ENCODE measurements at places on chromosomes 1 and 21. TPM values are rescaled to one million over a fixed set of nuclear protein-coding genes. Genes with fewer than 3 reads are reported as not detected.

IL12RB2 gene
- 0.98 TPM for total RNA-seq

HCN3 gene
- total RNA-seq: 8.7 TPM

B3GALT5 gene
- 48.7 TPM for total RNA-seq

OR2T29 gene
- not detected for total RNA-seq

RPE65 gene
- total RNA-seq: not detected

CSF3R gene
- 13.2 TPM for total RNA-seq

PKLR gene
- 1.7 TPM for total RNA-seq

PAQR6 gene
- total RNA-seq: 7.6 TPM

NHLH1 gene
- not detected for total RNA-seq

GRCh38 chr1:32082022-32082421 lies 9.3 kb downstream of the TMEM39B start:
- DNase-seq: no peak

DNA sequence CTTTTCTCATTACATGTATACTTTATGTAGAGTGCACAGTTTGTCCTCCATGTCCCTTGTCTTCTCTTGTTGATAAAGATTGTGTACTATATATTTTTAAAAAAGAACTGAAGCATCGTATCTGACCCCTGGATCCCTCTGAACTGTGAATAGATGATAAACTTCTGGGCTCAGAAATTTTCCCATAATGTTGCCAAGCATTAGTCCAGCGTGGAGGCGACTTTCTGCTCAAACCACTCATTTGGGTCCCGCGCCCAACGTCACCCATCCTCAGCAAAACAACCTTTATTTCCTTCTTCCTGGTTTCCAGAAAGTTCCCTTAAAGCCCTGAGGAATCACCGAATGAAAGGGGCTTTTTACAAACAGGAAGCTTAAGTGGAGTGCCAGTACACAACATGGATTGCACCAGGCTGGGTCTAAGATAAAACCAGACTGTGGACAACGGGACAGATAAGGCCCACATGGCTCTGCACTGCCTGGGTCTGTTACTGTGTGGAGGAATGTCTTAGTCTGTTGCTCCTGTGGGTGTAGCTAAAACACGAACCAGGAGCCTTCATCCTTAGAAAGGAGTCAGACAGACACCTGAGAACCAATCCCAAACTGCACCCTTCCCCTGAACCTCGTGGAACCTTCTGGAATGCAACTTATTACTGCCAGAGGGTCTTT lies 15.6 kb downstream of the EVA1C start:
- no peak for DNase-seq

- no peak for DNase-seq
These were observed 28.3 kb downstream of the SLC66A1 start for GRCh38 chr1:19340387-19340937.

DNA sequence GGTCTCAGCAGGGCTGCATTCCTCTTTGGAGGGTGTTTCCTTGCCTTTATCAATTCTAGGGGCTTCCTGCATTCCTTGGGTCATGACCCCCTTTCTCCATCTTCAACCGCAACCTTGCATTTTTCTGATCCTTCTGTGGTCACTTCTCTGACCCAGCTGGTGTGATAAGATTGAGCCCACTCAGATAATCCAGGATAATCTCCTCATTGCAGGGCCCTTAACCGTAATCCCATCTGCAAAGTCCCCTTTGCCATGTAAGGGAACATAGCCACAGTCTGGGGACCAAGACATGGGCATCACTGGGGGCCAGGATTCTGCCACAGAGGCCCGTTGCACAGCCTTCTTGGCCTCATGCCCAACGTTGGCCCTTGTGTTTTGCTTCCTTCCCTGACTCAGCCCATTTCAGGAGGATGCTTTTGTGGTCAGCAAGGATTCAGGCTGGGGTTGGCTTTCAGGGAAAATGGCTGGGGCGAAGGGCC lies 35.0 kb upstream of the IL19 start:
- no peak for DNase-seq

DNA sequence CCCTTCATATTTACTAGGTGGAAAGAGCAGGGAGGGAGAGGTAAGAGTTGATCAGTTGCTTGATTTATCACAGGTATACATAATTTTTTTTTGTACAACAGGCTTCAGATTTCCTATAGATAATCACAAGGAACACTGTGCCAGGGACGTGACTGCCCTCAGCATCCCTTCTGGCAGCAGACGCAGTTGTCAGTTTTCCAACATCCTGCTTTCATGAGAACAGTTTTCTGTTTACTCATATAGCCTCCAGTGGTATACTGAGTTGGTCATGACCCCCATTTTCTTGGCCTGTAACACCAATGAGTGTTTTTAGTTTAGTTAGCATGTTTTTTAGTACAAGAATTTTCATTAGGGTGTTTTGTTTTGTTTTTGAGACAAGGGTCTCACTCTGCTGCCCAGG lies 37.9 kb upstream of the PTPRF start:
- no peak for DNase-seq

- DNase-seq: no peak
These were observed 23.6 kb downstream of the COL6A2 start for GRCh38 chr21:46121286-46122221.

DNA sequence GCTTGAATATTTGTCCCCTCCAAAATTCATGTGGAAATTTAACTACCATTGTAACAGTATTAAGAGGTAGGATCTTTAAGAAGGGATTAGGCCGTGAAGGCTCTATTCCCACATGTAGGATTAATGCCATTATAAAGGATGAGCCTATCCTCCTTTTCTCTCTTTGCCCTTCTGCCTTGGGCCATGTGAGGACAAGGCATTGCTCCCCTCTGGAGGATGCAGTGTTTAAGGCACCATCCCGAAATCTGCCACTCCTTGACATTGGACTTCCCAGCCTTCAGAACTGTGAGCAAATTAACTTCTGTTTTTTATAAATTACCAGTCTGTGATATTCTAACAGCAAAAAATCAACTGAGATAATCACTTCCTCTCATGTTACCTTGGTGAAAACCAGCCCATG lies 124.4 kb downstream of the TOMM20 start:
- no peak for DNase-seq

GRCh38 chr21:45146306-45146705 lies 71.9 kb downstream of the ADARB1 start:
- DNase-seq: no peak

DNA sequence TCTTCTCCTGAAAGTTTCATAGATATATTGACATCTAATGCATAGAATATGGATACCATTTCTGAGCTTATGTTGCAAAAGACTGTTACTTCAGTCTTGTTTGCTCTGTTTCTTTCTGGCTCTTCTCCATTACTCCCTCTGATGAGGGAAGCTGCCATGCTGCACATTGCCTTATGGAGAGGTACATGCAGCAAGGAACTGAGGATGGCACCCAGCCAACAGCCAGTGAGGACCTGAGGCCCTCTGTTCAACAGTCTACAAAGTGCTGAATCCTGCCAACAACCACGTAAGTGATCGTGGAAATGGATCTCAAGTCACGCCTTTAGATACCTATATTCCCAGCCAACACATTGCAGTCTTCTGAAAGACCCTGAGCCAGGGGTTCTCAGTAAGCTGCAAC lies 66.6 kb upstream of the ADAMTS5 start:
- no peak for DNase-seq

- DNase-seq: no peak
These were observed 332.8 kb downstream of the DISC1 start for GRCh38 chr1:231959225-231959884.

DNA sequence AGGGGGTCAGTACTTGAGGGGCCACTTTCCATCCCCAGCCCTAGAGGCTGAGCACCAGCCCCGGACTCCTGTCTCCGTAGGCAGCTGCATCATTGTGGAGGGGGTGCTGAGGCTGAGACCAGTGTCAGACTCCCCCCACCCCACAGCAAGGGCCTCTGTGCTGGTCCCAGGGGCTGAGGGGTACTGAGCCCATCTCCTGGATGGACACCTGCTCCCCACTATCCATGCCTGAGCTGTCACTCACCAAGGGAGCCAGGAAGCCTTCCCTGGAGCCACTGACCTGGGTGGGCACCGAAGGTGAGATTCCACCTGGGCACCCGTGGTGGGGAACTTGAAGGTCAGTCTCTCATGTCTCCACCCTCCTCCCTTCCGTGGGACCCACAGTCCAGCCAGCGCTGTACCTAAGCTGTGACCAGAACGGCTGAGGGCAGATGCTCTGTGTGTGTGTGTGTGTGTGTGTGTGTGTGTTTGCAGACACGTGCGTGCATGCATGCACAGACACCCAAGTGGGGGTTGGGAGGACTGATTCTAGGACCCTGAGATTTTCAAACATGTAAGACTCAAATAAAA lies 9.3 kb downstream of the DISP3 start:
- no peak for DNase-seq

DNA sequence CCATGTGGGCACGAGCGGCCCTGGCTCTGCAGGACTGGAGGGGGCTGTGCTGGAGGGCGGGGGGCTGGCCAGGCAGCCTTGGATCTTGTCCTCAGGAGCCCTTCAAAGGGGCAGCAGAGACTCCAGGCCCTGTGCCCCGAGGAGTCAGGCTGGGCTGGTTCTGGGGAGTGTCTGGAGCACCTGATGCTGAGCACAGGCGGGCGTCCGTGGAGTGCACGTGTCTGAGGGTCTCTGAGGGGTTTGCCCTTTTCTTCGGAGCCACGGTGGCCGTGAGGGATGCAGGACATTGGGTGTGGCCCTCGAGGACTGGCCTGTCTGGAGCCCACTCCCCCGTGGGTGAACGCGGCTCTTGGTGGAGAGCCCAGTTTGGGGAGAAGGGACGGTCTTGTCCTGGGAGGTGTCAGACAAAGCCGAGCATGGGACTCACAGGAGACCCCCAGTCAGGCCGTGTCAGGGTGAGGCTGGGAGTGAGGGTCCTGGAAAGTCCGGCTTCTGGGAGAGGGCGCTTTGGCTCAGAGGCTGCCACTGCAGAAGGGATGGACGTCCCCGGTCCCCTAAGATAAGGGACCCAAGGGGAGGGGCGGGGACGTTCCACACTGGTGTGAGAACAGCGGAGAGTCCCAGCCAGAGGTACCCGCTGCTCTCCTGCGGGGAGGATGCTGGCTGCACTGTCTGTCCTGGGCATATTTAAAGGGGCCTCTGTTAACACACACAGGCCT lies 60.8 kb downstream of the COL18A1 start:
- no peak for DNase-seq

- no peak for DNase-seq
These were observed 23.8 kb downstream of the MAST2 start for GRCh38 chr1:45827256-45827655.

- no peak for DNase-seq
These were observed 15.5 kb downstream of the LEPR start for GRCh38 chr1:65435987-65436386.

- no peak for DNase-seq
These were observed 509.0 kb upstream of the CXADR start for GRCh38 chr21:17003763-17004373.

DNA sequence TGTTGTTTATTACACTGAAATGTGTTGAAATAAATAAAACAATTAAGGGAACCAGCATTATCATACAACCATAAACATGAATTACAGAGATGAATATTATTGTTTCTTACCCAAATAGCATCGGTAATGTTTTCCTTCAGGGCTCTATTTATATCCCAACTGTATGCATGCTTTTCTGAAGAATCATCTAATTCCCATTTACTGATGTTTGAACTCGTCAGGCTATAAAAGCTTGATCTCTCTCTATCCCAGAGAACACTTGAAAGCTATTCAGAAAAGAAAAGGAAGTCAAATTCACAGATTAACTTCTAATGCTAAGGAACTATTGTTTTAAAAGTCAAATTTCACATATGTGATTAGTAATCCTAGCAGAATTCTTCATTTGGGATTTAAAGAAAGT lies 12.4 kb downstream of the NUP133 start:
- DNase-seq: no peak

GRCh38 chr1:35715568-35716002 lies 3.1 kb downstream of the C1orf216 start:
- peak; percentile 69 for DNase-seq

DNA sequence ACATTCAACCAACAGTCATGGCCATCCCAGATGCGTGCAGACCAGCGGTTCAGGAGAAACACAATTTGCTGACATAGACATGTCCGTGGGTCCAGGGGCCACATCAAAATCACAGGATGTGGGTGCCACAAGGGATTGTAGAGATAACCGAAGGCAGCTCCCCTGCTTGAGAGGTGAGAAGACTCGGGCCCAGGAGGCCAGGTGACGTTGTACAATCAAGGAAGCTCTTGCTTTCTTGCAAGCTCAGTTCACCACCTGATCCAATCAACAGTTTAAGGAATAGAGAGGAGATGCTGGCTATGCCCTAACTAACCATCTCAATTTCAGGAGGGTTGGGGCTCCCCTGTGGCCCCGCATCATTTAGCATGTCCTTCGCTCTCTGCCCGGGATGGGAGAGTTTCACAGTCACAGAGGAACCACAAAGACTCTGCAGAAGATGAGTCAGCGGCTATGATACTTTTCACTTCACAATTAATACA lies 19.5 kb downstream of the UBASH3A start:
- no peak for DNase-seq

DNA sequence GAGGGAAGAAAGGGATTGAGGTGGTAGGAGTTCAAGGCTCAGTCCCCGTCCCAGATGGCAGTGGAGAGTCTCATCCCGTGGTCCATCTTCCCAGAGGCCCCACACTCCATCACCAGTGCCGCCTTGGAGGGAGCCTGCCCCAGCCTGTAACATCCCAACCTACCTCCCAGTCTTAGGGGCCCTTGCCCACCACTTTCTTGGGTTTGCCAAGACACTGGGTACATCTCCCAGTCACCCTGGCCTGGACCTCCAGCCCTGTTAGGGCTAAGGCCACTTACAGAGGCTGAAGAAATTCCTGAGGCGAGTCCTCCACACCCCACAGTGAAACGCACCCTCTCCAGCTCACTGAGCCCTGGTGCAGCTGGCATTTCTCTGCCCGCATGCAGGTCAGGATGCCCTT lies 3.3 kb downstream of the TMEM200B start:
- DNase-seq: no peak

GRCh38 chr1:12570291-12570690 lies 47.7 kb downstream of the DHRS3 start:
- DNase-seq: no peak

- no peak for DNase-seq
These were observed 1.1 kb upstream of the EPHA2 start for GRCh38 chr1:16156848-16157495.

DNA sequence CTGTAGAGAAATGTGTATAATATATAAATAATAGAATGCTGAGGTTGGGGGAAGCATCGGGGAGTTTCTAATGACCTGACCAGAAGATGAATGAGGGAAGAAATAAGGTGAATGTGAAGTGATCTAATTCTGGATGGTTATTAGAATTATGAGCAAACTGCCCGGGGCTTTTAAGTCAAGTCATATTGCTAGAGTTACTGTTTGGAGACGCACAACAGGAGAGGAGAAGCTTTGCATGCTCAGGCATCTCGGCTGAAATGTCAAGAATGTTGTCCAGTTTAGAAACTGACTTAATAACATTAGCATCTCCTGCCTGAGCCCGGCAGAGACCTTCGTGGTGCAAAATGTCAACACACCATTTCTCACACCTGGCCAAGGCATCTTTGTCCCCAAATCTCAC lies 119.1 kb downstream of the RRAGC start:
- DNase-seq: no peak

DNA sequence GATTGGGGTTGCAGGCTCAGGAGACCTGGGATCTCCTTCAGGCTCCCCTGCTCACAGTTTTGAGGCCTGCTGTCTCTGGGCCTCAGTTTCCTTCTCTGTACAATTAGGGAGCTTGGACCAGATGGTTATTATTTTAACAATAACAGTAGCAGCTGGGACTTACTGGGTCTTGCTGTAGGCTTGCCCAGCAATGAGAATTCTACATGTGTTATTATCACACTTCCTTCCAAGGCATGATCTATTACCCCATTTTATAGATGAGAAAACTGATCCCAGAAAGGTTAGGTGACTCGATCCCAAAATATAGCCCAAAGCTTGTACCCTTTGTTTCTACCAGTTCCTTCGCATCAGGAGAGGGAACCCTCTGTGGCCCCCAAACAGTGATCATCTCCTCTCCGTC lies 153.8 kb downstream of the PTPRU start:
- DNase-seq: no peak

- no peak for DNase-seq
These were observed 6.6 kb downstream of the C1orf226 start for GRCh38 chr1:162388083-162388594.

Data from mucosa of gallbladder (tissue), 1 donor.